ENCODE measurements at places on chromosomes 12 and 14.

DNA sequence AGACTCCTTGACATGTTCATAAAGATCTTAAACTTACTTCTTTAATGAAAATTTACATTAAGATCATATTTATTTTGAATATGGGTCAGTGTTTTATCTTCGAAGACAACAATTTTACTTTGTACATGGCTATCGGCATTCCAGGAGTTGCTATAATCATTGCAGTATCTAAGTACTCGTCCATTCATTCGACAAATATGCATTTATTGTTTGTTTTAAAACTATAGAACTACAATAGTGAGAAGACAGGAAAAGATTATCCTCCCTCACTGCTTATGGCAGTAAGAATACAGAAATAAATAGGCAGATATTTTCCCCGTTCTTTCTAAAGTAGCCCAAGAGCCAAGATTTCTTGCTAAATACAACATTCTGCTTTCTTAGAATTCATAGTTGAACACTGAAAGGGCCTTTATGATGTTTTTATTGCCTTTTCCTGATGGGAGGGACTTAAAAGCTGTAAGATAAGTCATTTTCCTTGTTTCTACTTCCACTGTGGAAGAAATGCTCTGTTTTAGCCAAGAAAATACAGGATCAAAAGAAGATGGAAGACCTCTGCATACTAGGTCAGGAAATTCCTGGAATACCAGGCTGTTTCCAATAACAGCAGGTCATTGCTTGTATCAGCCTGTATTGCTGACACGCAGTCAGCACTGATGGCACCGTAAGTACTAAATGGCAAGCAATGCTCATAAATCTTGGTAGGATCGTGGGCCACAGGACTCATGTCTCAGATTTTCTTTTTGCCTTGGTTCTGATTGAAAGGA, 521.0 kb upstream of the ATP2B1 start:
- DNase-seq = no peak

DNA sequence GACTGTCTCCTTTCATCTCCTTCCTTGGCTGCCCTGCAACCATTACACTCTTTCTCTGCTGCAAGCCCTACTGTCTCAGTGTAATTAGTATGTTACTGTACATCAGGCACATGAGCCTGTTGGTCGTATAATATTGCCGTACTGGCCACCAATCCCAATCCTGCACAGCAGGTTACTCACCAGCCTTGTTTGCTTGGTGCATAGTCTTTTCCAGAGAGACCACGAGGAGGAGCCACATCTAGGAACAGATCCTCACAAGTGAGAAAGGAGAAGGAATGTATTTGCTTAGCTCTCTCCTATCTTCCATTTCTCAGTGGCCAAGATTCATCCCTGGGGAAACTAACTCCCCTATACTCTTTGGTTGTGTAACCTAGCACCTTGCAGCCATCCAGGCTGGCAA, 33.0 kb upstream of the BICDL1 start:
- DNase-seq = no peak

- no peak for DNase-seq
Observed at GRCh38 chr12:52667509-52667908, 12.7 kb downstream of the KRT1 start.

DNA sequence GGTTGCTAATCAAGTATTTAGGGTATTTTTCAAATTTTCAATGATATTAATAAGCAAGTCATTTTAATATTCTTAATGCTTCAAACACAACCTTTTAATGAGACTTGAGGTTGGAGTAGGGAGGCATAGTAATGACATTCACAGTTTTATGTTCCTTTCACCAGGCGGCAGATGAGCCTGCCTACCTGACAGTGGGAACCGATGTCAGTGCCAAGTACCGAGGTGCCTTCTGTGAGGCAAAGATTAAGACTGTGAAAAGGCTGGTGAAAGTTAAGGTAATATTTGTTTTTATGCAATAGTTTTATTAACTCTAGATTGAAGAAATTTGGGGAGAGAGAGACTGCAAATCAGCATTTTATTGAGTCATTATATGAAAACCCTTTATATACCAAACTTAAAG, 3.1 kb downstream of the ARID4A start:
- DNase-seq = no peak

- no peak for DNase-seq
Observed at GRCh38 chr12:108352591-108352990, 13.5 kb upstream of the CMKLR1 start.

DNA sequence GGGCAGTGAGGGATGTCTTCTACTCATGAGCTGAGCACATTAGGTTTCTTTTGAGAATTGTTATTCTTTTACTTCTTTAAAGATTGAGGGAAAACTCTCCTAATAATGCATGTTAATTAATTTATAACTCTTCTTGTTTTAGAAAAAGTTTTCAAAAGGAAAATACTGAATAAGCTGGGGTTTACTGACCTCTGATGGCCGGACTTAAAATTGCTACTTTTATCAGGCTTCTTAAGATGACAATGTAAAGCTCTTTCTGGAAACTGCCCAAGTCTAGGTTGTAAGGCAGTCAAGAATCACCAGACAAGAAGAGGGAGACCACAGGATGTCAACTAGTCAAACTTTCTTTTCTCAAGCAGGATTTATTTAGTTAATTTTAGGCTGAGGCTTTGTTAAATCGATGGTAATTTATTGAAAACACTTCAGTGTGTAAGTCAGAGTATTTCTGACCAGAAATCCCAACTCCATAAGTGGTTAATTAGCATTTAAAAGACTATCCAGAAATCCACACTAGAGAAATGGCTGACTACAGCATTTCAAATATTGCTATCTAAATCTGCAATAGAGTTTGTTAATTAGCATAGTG, 82.1 kb downstream of the AVPR1A start:
- no peak for DNase-seq

- DNase-seq = peak; percentile 72
Observed at GRCh38 chr14:74618078-74618952, 6.3 kb upstream of the LTBP2 start.

GRCh38 chr12:95197636-95198035, 19.6 kb downstream of the FGD6 start:
- no peak for DNase-seq

DNA sequence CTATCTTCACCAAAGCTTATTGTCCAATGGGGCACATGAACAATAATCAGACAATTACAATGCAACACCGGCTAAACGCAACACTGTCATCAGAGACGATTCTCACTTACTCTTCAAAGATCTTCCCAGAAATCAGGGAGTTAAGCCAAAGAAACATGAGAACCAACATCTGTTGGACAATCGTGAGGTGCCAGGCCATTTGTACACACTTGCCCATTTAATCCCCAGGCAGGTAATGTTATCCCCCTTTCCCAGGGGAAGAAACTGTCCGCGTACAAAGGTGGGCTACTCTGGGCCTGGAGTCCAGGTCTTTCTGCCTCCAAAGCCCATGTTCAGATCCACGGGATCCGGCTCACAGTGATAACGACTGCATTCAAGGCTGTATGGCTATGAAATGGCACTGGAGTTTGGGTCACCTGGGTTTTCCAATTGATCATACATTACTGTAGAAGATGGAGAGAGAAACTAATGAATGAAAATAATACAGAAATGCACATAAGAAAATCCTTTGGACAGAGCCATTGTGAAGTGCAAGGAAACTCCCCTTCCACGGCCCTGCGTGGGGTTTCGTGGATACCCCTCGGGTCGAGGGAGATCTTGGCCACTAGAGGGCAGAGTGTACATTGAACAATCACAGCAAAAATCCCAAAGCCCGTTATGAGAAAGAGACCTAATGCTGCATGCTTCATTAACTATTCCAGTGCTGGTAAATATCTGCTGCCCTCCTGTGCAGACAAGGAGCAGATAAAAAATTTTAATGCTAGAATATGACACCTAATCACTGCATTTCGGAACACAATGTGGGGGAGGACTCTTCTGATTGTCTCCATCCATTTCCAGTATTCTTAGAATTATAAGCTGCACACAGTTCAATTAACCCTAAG, 111.4 kb downstream of the EGLN3 start:
- DNase-seq = peak; percentile 66

- DNase-seq = no peak
Observed at GRCh38 chr12:3753544-3754284, 805 bp upstream of the CRACR2A start.

DNA sequence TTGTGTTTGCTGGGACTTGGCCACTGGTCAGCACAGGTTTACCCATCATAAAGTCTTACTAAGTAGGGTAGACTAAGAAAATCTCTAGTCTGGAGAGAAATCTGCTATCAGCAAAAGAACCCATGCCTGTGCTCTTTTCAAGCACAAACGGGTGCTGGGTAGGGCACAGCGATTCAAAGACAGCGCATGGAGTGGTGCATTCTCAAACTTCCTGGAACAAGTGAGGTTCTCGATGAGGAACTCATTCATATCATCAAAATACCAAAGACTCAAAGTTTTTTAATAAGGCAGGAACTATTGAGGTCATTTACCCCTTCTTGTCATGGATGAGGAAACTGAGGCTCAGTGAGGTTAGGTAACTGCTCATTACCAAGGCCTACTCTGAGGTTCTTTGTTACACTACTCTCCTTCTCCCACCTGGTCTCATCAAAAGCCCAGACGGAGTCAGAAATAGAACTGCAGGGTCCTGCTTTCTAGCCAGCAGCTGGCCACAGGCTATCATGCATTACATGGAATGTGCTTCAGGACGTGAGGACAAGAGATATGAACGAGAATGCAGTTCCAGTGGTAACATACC, 390.3 kb downstream of the ZFP36L1 start:
- DNase-seq = no peak

- DNase-seq = no peak
Observed at GRCh38 chr12:115871714-115872113, 405.8 kb downstream of the MED13L start.

- peak; percentile 29 for DNase-seq
Observed at GRCh38 chr14:50792051-50792477, 38.9 kb downstream of the NIN start.

GRCh38 chr12:18982226-18982949, 147.1 kb upstream of the PLEKHA5 start:
- DNase-seq = no peak

Measured in CD4-positive, alpha-beta T cell treated with Interleukin-1 beta for 1 hour (primary cell).